ENCODE measurements at places on chromosomes 2 and 18.

DNA sequence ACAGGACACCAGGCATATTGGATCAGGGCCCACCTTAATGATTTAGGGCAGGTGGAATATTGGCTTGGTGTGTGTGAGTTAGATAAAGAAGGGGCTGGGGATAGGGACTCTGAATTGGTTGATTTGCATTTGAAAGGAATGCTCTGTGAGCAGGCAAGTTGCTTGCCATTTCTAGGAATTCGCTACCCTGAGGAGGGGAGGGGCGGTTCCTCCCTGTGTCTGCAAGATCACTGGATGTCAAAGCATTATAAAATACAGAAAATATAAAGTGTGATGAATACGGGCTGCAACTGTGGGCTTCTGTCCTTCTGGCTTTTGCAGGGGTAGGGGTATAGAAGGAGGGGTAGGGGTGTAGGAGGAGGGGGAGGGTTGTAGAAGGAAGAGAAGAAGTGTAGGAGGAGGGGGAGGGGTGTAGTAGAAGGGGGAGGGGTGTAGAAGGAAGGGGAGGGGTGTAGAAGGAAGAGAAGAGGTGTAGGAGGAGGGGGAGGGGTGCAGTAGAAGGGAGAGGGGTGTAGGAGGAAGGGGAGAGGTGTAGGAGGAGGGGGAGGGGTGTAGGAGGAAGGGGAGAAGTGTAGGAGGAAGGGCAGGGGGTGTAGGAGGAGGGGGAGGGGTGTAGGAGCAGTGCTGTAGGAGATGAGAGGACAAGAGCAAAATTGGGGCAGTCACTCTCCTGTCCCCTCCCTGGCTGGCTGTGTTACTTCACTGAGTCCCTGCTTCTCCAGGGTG is 238.0 kb upstream of the COPS8 start:
- no peak for DNase-seq

DNA sequence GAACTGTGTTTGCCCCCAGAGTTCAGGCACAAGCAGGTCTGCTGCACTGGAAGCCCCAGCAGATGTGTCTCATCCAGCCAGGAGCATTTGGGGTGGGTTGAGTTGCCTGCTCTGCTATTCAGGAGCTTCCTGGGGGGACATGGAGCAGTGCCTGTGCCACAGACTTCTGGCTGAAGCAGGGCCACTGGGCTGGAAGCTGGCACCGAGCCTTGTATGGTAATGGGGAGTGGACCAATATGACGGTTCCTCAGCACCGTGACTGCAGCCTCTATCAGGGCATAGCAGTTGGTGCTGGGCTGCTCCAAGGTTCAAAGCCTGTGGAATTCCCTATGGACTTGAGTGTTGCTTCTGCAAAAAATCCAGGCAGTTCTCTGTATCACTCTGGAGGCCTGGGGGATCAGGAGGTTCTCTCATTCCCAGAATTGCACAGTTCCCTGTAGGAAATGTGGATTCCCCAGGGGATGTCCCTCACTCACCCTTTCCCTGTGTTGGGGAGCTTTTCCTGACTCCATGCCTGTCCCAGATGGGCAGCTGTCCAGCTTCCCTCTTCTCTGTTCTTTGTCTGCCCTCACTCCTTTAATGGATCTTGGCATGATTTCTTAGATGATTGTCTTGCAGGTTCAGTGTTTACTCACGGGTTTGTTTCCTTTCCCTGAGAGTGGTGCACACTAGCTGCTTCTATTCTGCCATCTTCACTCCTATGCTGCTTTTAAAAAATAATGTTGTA is 37.2 kb upstream of the THSD7B start:
- no peak for DNase-seq

DNA sequence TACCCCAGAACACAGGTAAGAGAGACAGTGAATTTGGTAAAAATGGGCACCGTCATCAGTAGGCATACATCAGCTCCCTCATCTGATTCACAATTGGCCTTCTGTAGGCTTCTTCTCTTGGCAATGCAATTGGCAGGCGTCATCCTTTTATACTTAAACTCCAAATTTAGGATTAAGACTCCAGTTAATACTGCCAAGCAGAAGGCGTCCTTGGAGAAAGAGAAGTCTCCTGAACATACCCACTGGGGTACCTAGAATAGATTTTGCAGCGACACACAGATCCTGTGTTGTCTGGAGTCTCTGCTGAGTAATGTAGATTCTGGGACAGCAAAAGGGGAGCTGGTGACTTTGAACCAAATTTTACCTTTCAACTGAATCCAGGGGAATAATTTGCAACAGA is 592 bp upstream of the METAP1D start:
- peak; percentile 44 for DNase-seq

- DNase-seq = no peak
Measured at GRCh38 chr18:12053289-12053688, 40.4 kb upstream of the ANKRD62 start.

DNA sequence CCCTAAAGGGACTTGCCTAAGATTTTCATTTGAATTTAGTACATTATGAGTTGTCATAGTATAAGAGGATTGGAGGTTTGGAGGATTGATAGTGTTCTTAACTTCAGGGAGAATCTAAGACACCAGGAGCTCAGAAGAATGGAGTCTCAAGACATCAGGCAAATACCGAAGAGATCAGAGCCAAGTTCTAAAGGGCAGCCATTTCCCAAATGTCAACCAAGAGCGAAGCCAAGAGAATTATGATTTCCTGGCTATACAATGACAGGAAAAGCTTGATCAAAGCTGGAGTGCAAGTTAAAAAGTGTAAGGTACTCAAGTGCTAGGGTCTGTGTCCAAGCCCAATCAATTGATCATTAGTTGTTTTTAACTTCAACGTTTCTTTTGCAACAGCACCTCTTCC is 283.0 kb upstream of the FN1 start:
- DNase-seq = no peak

GRCh38 chr2:37390777-37391176 is 46.3 kb downstream of the QPCT start:
- no peak for DNase-seq

DNA sequence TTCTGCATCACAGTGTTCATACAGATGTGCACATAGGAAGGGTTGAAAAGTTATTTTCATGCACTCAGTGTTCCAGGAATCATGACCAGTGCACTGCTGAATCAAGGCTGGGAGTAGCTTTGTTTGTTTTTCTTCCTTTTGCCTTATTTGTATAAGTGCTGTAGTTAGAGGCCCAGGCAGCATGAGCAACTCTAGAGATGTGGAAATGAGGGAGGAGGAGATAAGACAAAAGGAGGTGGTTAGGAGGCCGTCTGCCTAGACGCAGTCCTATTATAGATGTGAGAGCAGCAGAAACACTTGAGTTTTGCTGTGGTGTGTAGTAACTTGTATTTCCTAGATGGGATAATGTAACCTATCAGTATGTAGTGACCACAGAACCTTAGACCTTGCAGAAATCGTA is 264.3 kb upstream of the RASGRP3 start:
- peak; percentile 11 for DNase-seq

DNA sequence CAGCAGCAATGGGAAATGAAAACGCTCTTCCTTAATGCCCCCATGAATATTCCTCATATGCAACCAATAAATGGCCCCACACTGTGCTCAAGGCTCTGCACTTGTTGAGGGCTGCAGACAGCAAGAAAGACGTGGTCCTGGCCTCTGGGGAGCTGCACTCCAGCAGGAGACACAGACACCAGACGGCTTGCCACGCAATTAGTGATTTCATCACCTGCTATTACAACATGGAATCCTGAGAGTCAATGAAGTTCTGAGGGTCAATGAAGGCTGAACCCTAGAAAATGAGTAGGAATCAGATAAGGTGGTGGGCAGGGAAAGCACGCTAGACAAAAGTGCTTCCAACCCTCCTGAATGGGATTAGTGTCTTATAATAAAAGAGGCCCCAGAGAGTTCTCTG is 18.9 kb downstream of the CREG2 start:
- no peak for DNase-seq

DNA sequence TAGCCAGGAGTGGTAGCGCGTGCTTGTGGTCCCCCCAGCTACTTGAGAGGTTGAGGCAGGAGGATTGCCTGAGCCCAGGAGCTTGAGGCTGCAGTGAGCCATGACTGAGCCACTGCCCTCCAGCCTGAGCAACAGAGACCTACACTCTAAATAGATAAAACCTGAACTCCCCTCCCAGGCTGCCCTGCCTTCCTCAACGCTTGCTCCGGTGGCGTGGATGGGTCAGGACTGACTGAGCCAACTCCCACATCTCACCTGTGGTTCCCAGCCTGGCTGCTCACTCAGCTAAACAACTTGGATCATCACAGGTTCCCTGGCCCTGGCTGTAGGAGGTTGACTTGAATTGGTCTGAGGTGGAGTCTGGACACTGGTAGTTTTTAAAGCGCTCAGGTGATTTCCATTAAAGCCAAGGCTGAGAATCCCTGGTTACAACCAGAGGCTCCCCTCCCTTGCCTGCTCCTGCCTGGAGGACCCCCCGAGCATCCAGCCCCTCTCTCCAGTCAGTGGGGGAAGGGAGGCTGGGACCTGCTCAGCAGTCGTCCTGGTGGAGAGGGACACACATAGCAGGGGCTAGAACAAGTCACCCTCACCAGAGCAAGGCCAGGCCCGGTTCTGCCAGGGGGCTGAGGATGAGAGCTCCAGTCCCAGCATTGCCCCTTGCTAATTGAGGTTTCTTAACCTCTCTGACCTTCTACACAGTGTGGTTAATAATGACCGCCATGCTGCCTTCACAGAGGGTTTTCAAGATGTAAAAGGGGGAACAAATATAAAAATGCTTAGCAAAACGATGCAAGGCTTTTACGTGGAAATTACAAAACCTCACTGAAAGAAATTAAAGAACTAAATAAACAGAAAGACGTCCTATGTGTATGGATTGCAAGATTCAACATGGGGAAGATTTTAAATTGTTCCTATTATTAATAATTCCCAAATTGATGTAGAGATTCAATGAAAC is 46.9 kb upstream of the TAF1B start:
- no peak for DNase-seq

DNA sequence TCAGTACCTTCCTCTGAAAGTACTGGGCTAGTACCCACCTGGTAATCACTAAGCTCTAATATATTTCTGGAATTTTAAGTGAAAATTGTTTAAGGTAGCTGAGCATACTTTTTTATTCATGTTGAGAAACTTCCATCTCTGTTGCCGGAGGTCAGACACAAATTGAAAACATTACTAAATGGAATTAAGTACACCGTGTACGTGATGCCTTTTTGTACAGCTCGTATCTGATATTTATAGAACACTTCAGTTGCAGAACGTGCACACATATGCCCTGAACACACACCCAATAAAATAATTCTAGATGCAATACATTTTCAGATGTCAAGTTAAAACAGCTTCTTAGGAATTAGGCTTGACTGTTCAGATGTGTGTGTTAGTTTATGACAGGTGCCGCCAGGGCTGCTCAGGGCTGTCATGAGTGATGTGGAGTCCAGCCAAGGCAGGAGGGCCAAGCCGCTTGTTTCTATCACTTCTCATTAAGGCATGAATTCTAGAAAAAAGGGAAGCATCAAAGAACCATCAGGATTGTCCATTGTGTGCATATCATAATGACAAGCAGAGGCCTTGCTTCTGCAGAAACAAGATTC is 80.9 kb upstream of the FOSL2 start:
- no peak for DNase-seq
